HCEC 1CT (cell line): ENCODE measurements at places on chromosomes 1 and 21.
A peak's percentile ranks its signal among the peaks of the same experiment; 100 is the strongest.

GRCh38 chr1:229896306-229896705 lies 170.7 kb upstream of the GALNT2 start:
- no peak for DNase-seq

DNA sequence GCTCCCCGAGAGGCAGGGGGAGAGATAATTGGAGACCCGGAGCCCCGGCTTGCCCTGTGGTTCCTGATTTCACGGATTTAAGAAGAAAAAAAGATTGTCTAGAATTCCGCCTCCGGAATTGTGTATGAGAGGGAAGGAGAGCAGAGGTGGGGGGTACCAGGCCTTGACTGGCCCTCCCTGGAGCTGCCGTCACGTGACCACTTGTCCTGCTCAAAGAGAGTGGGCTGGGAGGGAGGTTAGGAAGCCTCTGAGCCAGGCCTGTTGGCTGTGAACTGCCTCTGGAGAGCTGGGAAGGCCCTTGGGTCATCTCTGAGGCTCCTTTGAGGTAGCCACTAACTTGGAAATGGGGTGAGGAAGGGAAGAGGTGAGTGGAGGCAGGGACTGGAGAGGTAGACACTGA lies 106.5 kb downstream of the GRIK3 start:
- no peak for DNase-seq

GRCh38 chr1:68233202-68233601 lies 879 bp upstream of the WLS start:
- DNase-seq: no peak

DNA sequence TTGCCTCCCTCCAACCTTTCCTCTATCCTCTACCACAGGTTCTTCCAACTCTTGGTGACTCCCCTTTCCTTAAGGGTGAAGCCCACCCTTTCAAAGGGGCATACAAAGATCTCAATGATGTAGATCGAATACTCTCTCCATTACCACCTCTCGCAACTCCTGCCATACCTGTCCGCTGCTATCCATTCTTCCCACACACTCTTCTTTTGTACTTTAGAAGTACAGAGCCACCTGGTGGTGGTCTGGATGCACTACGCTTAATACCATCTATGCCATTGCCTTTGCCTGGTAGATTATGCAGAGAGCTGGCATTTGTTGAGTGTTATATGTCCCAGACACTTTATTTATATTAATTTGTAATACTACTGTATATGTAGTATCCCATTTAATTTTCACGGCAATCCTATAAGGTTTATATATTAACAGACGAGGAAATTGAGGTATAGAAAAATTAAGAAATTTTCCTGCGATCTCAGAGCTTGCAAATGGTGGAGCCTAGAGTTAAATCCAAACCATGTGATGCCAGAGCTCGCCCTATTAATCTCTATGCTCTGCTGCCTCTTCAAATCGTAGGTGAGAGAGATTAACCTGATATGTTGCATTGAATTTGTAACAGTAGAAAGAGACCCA lies 22.9 kb downstream of the TSHB start:
- peak; percentile 32 for DNase-seq

DNA sequence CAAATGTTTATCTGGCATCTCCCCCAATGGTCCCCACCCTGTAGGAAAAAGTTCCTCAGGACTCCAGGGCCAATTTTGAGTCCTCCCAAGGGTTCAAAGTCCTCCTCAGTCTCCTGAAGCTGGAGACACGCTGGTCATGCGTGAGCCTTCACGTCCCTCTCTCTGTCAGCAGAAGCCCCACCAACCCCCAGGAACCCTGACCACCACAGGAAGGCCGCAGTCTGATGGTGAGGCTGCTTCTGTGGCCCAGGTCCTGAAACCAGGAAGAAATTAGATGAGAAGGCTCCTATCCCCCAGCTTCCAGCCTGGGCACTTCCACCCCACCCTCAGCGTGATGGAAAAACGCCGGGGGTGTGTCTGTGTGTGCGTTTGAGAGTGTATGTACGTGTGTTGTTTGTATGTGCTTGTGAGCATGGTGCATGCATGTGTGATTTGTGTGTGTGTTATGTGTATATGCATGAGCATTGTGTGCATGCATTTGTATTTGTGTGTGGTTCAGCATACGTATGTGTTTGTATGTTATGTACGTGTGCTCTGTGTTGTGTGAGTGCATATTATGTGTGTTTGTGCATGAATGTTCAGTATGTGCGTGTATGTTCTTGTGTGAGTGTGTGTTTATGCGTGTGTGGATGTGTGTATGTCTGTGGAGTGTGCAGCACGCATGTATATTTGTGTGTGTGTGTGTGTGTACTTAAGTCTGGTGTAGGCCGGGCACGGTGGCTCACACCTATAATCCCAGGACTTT lies 92.5 kb downstream of the SIK1 start:
- no peak for DNase-seq

DNA sequence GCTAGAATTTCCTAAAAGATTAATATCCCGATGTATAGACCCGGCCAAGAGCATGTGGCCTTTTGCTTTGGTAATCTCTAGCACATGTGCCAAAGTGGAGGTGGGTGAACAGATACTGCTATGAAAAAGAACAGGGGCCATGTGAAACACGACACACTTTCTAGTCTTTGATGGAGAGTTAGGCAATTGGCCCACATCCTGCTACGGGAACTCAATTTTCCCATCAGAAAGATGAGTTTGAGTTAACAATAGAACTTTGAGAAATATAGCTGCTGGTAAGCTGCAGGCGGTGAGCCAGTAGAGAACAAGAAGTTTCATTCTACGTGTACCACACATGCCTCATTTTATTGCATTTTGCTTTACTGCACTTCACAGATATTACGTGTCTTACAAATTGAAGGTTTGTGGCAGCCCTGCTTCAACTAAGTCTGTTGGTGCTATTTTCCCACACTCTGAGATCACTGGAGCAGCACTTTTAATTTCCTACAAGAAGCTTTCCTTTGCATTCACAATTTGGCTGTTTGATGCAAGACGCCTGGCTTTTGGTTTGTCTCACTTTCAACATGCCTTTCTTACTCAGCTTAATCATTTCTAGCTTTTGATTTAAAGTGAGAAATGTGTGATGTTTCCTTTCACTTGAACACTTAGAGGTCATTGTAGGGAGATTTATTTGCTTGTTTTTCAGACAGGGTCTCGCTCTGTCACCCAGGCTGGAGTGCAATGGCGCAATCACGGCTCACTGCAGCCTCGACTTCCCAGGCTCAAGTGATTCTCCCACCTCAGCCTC lies 46.3 kb downstream of the HTR6 start:
- no peak for DNase-seq

- no peak for DNase-seq
Measured at GRCh38 chr1:39491146-39491921, at the start of gene BMP8A. Gene BMP8A, plus strand, starts transcription at chr1:39491636. Its CDS starts 356 bp downstream, at chr1:39491992.

- no peak for DNase-seq
Measured at GRCh38 chr1:206600527-206600926, 11.7 kb downstream of the EIF2D start.

DNA sequence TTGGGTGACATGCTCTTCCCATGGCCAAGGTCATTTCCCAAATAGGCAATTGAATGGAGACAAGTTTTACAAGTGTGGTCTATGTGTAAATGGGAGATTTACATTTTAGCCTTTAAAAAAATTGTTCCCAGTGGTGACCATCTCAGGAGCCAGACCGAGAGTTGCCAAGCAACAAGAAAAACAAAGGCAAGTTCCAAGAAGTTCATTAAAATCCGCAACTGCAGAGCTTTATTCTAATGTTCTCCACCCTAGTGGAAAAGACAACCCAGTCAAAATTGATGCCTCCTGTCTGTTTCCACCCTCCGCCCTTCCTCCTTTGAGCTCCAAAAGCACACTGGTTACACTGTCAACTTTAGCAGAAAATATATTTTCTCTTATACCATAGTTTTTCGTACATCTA lies 33.2 kb upstream of the CD55 start:
- no peak for DNase-seq

DNA sequence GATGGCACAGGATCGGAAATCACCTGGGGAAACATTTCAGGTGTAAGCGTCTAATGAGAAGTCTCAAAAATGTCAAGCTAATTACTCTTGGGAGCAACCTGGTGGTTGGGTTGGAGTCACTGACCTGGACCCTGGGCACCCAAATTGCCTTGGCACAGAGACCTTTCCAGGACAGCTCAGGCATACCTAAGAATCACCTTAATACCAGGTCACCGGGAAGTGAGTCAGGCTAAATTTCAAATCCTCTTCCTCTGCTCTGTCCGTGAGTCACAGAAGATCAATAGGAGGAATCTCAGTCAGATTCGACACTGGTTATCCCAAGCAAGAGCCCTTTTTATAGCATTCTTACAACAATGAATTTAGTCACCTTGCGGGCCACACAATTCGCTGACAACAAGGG lies 179.6 kb upstream of the CAMK1G start:
- DNase-seq: no peak

DNA sequence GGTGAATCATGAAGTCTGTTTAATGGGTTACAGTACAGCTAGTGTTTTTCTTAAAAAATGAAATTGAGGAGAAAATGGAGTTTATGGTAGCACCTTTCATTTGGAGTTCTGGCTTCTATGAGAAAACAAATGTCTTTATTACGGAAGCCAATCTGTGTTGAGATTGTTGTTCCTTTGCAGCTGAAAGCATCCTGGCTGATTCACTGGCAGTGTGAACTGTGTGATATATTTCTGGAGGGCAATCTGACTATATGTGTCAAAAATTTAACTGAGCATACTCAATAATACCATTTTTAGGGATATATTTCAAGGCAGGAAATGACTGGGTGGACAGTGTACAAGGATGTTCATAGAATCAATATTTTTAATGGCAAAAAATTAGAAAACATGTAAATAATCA lies 46.6 kb upstream of the LYST start:
- peak; percentile 74 for DNase-seq

DNA sequence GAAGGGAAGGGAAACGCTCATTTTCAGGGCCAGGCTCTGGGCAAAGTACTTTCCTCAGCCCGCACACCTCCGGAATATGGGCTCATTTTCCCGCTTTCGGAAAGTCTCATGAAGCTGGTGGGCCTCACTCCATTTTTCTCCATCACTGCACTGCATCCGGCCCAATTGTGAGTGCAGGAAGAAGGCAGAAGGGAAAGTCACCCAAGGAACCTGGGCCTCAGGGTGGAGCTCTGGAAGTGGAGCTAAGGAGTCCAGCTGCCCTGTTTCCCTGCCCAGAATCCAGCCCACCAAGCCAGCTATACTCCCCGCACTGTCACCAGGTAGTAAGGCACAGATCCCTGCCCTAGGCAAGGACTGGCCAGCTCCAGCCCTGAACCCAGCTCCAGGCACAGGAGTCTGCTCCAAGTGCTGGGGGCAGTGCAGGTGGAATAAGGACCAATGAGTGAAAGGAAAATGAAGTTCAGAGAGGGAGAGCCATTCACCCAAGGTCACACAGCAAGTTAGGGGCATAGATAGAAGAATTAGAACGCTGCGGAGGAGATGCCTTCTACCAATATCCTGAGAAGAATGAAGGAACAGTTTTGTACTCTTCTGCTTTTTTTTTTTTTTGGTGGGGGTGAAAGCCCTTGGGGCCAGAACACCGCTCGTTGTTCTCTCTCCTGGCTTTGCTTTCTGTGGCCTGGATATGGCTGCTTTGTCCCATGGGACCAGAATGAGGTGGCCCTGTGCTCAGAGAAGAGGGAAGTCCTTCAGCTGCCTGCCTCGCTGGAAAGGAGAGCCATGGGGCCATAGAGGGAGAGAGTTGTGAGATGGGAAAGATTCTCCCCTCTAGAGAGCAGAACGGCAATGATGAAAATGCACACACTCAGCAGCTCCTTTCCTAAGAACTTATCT lies 10.0 kb downstream of the LRP8 start:
- no peak for DNase-seq

DNA sequence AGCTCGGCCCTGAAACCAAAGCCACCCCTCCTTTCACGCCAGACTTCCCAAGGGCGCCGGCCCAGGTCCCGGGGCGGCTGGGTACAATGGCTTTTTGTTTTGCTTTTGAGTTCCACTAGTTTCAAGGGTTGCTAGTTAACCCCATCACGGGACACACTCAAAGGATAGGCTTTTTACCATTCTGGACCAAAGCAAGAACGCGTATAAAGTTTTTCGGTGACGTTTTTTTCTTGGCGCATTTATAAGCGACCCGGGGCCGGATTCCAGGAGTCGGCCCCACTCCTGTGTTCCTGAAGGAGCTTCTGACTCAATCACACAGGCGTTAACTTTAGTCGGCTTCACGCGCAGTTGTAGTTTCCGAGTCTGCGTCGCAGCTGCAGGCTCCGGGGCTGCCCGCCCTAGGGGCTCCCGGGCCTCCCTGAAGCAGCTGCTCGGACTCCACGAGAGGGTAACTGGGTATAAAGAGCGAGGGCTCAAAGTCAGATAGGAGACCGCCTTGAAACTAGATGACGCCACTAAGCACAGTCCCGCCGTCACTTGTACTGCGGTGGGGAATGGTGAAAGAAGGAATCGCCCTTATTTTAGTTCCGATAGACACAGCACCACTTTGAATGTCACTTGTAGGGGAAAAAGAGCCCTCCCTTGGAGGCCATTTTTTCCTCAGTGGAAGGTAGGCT lies 707 bp upstream of the KLHL21 start:
- DNase-seq: peak; percentile 71

DNA sequence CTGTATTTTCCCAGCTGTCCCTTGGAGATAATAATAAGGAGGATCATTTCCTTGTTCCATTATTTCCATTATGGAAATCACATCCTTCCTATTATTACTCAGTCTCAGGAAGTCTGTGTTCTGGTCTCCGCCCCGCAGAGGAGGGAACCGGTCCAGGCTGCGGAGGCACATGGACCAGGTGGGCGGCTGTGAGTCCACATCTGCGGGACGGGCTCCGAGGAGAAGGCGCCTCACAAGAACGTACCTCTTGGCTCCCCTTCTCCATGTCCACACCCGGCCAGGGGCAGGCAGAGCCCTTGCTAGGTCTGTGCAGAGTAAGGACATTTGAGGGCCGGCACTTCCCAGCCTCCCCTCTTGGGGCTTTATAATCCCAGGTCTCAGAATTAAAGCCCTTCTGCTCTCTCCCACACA lies 14.6 kb downstream of the RAB7B start:
- DNase-seq: no peak
